ELR (cell line): ENCODE measurements at places on chromosomes 6 and 20.
A peak's percentile ranks its signal among the peaks of the same experiment; 100 is the strongest.

DNA sequence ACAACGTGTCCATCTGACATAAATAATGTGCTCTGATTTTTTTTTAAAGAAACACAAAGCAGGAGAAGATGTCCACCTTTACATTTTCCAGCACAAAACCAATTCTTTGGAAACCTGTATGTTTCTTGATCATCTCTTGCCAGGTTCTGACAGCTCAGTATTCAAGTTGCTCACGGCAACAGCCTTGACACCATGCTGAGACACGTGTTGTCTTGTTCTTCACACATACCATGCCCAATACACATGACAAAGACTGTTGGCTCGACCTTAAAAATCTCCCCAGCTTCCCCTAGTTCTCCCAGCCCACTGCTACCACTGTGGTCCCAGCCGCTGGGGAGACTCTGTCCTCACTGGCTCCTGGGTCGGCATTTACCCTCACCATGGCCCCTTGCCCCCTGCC lies 518.9 kb downstream of the PREX1 start:
- DNase-seq, result no peak

GRCh38 chr6:114169763-114170162 lies 173.1 kb downstream of the HS3ST5 start:
- DNase-seq, result no peak

- no peak for DNase-seq
Observed at GRCh38 chr6:130107710-130108109, 89.3 kb downstream of the L3MBTL3 start.

DNA sequence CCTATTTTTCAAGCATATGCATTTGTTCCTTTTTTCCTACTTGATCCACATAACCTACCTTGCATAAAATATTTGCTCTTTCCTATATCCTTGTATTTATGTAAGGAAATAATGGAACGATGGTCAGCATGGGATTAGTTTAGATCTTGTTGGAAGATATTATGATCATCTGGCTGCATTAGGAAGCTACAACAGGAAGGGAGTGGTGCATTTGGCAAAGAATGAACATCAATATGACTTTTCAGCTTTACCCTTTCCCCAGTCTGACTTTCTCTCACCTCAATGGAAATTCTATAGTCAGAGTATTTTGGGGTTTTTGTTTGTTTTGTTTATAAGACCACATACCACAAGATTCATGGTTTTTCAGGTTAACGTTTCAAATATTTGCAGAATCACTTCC lies 66.0 kb downstream of the HS3ST5 start:
- no peak for DNase-seq

GRCh38 chr6:166507809-166508564 lies 78.5 kb downstream of the RAMACL start:
- no peak for DNase-seq

DNA sequence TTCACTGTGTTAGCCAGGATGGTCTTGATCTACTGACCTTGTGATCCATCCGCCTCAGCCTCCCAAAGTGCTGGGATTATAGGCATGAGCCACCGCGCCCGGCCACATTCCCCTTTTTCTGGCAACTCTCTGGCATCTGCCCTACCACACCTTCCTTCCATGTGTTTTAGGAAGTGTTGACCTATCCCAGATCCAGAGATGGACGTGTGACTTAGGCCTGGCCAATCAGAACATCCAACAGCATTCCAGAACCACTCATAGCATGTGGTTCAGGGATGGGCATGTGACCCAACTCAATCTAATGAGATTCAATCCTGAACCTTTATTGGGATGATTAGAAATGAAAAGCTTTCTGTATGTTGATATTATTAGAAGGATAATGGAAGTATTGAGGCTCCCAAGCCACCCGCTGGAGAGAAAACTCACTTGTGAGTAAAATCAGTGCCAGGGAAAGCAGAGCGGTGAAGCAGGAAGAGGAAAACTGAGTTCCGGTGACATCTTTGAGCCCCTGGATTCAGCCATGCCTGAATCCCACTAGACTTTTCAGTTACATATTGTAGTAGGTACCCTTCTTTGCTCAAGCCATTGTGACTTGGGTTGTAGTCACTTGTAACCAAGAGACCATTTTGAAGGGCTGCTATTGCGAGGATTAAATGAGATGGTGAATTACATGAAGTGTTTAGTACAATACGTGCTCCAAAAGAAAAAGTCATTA lies 42.8 kb upstream of the ARFGEF2 start:
- DNase-seq, result no peak

GRCh38 chr20:5848711-5849505 lies 98.7 kb downstream of the SHLD1 start:
- DNase-seq, result peak; percentile 74

DNA sequence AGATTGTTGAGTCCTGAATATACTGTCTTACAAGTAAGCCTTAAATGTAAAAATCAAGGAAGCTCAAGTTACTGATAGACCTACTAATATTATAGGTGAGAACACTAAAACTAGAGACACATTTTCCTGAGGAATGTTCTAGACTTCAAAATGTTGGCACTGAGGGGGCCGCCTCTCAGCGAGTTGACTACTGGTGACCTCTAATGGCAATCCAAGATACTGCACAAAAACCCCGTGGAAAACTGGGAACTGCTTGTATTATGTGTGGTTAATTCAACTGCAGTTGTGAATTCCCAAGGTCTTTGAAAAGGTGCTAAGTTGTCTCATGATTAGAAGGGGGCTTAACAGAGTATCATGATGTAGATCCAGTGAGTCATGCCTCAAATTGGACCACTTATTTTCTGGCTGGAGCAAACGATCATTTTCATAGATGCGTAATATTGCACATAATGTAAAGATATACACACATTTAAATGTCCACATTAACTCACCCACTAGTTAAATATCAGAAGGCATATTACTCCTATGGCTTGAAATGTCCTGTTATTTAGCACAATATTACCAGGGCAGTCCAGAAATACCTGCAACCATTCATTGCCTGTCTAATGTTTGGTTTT lies 336.2 kb downstream of the FOXA2 start:
- DNase-seq, result no peak

GRCh38 chr6:130364224-130364780 lies 1.5 kb upstream of the TMEM200A start:
- peak; percentile 65 for DNase-seq

- no peak for DNase-seq
Observed at GRCh38 chr6:56416247-56416646, 168.9 kb upstream of the COL21A1 start.

GRCh38 chr20:35854713-35855348 lies 83.0 kb downstream of the PHF20 start:
- DNase-seq, result no peak

- DNase-seq, result peak; percentile 37
Observed at GRCh38 chr20:32577657-32578056, 7.5 kb downstream of the NOL4L start.

GRCh38 chr6:29679962-29680361 lies 990 bp downstream of the ZFP57 start:
- no peak for DNase-seq

- no peak for DNase-seq
Observed at GRCh38 chr20:47851774-47852173, 66.5 kb upstream of the SULF2 start.

DNA sequence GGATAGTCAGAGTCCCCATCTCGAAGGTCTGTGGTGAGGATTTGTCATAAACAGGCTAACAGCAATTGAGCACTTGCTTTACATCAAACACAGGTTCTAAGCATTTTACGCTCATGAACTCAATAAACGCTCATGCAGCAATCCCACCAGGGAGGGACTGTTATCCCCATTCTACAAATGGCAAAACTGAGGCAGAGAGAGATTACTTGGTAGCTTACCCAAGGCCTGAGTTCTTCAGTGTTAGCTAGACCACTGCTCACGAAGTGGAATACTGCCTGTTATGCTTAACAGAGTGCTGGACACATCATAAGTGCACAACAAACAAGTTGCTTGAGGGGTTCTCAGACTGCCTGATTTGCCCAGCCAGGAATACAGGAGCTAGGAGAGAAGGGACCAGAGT lies 23.7 kb upstream of the TCP11 start:
- no peak for DNase-seq

DNA sequence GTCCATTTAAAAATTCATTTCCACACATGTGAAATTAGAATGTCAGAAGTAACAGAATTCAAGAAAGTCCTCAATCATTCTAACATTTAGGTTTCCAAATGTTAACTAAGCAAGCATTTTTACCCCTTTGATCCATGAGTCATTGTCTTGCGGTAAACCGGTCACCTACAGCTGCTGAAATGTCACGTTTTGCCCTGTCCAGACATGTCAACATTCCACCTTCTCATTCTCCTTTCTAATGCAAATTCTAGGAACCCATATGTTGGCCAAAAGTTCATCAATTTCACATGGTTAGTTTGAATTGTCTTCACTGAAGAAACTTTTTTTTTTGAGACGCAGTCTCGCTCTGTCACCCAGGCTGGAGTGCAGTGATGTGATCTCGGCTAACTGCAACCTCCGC lies 117.2 kb downstream of the IPCEF1 start:
- no peak for DNase-seq
